ENCODE measurements at places on chromosomes 3 and 15. TPM values are rescaled to one million over a fixed set of nuclear protein-coding genes. Genes with fewer than 3 reads are reported as not detected.

The SMCO1 gene
- total RNA-seq: not detected

The PPARG gene
- 62.9 TPM for total RNA-seq

The LMLN gene
- total RNA-seq: 13.9 TPM

The FBXO22 gene
- total RNA-seq: 25.0 TPM

The RARRES1 gene
- 26.3 TPM for total RNA-seq

The ZBED2 gene
- not detected for total RNA-seq

The GATA2 gene
- total RNA-seq: 19.2 TPM

The EOMES gene
- 0.74 TPM for total RNA-seq

The SEMA3G gene
- total RNA-seq: 7.6 TPM

The USP50 gene
- total RNA-seq: 1.2 TPM

The LRRC58 gene
- total RNA-seq: 55.0 TPM

All from urinary bladder (tissue), 4 donors.